Natural killer cell treated with Interleukin-12 subunit alpha and Interleukin-12 subunit beta and Interleukin-15 and Interleukin-18, amount 100 ng/mL, for 72 hours (primary cell): ENCODE measurements at places on chromosomes 3 and 15.
A peak's percentile ranks its signal among the peaks of the same experiment; 100 is the strongest.

- DNase-seq = no peak
- no peaks in the 10 kb centered on the region for H3K36me3 ChIP-seq
- H3K27me3 ChIP-seq = no peaks in the 10 kb centered on the region
- H3K27ac ChIP-seq = no peak overlapping the region
Measured at GRCh38 chr3:160869825-160870224, 113.8 kb downstream of the PPM1L start.

DNA sequence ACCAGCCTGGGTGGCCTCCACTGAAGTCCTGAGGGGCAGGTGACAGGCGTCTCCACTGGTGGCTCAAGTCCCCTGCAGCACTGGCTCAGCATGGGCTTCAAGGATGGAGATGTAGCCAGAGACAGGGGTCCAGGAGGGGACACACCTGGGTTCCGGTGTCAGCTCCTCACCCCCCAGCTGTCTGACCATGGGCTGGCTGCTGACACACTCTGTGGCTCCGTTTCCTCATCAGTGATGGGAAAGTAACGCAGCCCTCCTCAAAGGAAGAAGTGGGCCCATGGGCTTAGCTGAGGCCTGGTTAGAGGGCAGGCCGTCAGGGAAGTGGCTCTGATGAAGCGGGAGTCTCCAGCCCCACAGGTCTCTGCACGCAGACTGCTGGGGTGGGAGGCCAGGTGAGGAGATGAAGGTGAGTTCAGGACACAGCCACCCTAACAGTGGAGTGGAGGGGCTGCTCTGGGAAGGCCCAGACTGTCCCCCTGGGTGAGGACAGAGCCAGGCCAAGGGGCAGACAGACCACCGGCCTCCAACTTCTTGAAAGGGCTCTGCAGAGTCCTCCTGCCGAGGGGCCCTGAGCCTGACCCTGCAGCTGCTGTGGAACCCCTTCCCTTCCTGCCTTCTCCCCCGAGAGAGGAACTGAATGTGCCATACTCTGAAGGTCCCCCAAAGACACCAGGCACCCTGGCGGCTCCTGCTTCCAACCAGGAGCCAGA lies 24.0 kb downstream of the PSTPIP1 start:
- peaks cover 83% of the 10 kb centered on the region for H3K4me1 ChIP-seq
- peak overlapping the region; percentile 100 for H3K27ac ChIP-seq
- H3K27me3 ChIP-seq = no peaks in the 10 kb centered on the region
- no peak for DNase-seq

GRCh38 chr3:61989681-61990080 lies 383.7 kb downstream of the FEZF2 start:
- H3K36me3 ChIP-seq = no peaks in the 10 kb centered on the region
- no peak overlapping the region for H3K4me3 ChIP-seq
- H3K27me3 ChIP-seq = no peaks in the 10 kb centered on the region
- no peak overlapping the region for H3K27ac ChIP-seq

- no peak overlapping the region for H3K4me3 ChIP-seq
- H3K27me3 ChIP-seq = no peaks in the 10 kb centered on the region
- H3K36me3 ChIP-seq = no peaks in the 10 kb centered on the region
- H3K4me1 ChIP-seq = peaks cover 18% of the 10 kb centered on the region
- DNase-seq = no peak
Measured at GRCh38 chr3:196220587-196220986, 4.3 kb downstream of the SLC51A start.

DNA sequence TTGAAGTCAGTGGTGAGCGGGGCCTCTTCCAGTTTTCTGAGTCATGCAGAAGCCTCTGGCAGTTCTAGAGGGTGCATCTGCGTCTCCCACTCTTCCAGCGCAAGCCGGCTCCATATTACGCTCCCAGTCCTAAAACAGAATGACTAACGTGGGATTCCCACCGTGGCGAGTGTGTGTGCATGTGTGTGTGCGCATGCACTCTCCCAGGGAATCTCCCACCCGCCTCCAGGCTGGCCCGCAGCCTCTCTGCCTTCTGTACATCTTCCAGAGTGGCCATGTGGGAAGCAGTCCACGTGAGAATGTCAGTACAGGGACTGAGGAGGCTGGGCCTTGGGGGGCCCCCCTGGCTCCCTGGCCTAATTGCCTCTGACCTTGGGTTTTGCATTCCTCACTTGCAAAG lies 87.7 kb downstream of the LSM3 start:
- H3K4me3 ChIP-seq = no peak overlapping the region
- peaks cover 24% of the 10 kb centered on the region for H3K27me3 ChIP-seq
- no peak overlapping the region for H3K27ac ChIP-seq
- no peaks in the 10 kb centered on the region for H3K36me3 ChIP-seq

- H3K36me3 ChIP-seq = no peaks in the 10 kb centered on the region
- no peak for DNase-seq
- H3K27ac ChIP-seq = peak overlapping the region; percentile 62
- H3K4me3 ChIP-seq = peak overlapping the region; percentile 67
Measured at GRCh38 chr3:196186651-196187573, 24.3 kb downstream of the ZDHHC19 start.

GRCh38 chr3:57081173-57081572 lies 20.7 kb downstream of the SPATA12 start:
- DNase-seq = no peak
- no peak overlapping the region for H3K4me3 ChIP-seq
- H3K36me3 ChIP-seq = no peaks in the 10 kb centered on the region
- H3K4me1 ChIP-seq = no peaks in the 10 kb centered on the region
- H3K27ac ChIP-seq = no peak overlapping the region
- peaks cover 29% of the 10 kb centered on the region for H3K27me3 ChIP-seq

- peak overlapping the region; percentile 77 for H3K27ac ChIP-seq
- no peak overlapping the region for H3K4me3 ChIP-seq
- no peaks in the 10 kb centered on the region for H3K27me3 ChIP-seq
- peaks cover 21% of the 10 kb centered on the region for H3K36me3 ChIP-seq
Measured at GRCh38 chr15:88631464-88632028, 7.3 kb upstream of the ISG20 start.

- no peak for DNase-seq
- H3K27me3 ChIP-seq = peaks cover 3% of the 10 kb centered on the region
- no peak overlapping the region for H3K27ac ChIP-seq
- no peaks in the 10 kb centered on the region for H3K36me3 ChIP-seq
- no peak overlapping the region for H3K4me3 ChIP-seq
- peaks cover 7% of the 10 kb centered on the region for H3K4me1 ChIP-seq
Measured at GRCh38 chr3:46484911-46485778, 12.6 kb upstream of the RTP3 start.

GRCh38 chr15:68503791-68504680 lies 72.1 kb upstream of the ITGA11 start:
- no peak for DNase-seq
- H3K27me3 ChIP-seq = peaks cover 24% of the 10 kb centered on the region
- H3K36me3 ChIP-seq = no peaks in the 10 kb centered on the region
- no peaks in the 10 kb centered on the region for H3K4me1 ChIP-seq

GRCh38 chr3:143035466-143036211 lies 34.3 kb downstream of the U2SURP start:
- no peak overlapping the region for H3K4me3 ChIP-seq
- H3K36me3 ChIP-seq = peaks cover 33% of the 10 kb centered on the region
- H3K4me1 ChIP-seq = peaks cover 7% of the 10 kb centered on the region
- no peak overlapping the region for H3K27ac ChIP-seq
- DNase-seq = no peak

DNA sequence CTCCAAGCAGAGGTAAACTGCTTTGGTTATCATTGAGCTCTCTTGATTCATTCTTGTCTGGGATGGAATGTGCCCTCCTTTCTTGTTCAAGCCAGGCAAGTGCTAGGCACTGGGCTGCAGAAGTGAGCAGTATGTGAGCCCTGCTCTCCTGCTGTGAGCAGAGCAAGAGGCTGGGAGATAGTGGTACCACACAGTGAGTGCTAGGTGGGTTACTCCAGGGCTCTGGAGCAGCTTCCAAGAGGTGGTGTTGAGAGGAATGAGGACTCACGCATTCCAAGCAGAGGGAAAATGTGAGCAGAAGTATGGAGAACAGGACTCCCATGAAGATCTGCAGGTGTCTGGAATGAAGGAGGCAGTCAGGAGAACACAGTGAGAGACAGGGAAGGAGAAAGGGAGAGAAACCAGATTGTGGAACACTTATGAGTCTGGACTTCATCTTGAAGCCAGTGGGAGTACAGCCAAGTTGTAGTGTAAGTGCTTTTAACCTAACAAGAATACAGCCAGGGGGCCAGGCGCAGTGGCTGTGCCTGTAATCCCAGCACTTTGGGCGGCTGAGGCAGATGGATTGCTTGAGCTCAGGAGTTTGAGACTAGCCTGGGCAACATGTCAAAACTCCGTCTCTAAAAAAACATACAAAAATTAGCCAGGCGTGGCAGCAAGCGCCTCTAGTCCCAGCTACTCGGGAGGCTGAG lies 199.9 kb upstream of the CTDSPL start:
- peaks cover 12% of the 10 kb centered on the region for H3K36me3 ChIP-seq
- peaks cover 30% of the 10 kb centered on the region for H3K27me3 ChIP-seq
- H3K27ac ChIP-seq = no peak overlapping the region
- no peak for DNase-seq
- H3K4me3 ChIP-seq = no peak overlapping the region
- H3K4me1 ChIP-seq = no peaks in the 10 kb centered on the region

DNA sequence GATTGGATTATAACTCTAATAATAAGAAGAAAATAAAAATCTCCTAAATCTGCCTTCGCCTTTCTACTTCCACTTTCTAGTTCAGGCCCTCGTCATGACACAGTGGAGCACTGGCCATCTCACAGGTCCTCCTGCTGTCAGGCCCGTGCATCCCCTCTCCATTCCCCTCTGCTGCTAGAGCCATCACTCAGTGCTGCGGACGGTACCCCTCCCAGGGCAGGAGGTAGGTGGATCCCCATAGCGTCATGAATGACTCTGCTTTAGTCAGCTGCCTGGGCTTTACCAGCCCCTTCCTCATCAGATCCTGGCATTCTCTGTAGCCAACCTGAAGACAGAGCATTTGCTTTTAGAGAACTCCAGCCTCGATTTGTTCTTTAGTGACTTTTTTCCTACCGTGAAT lies 12.0 kb upstream of the PPP1R2 start:
- H3K4me1 ChIP-seq = peaks cover 16% of the 10 kb centered on the region
- no peak overlapping the region for H3K27ac ChIP-seq
- H3K4me3 ChIP-seq = no peak overlapping the region
- no peak for DNase-seq

DNA sequence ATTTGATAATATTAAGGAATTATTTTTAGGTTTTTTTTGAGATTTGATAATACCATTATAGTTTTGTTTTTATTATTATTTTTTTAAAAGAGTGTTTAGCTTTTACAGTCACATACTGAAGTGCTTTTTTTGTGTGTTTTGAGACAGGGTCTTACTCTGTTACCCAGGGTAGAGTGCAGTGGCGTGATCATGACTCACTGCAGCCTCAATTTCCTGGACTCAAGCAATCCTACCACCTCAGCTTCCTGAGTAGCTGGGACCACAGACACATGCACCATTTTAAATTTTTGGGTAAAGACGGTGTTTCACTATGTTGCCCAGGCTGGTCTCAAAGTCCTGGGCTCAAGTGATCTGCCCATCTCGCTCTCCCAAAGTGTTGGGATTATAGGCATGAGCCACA lies 73.0 kb downstream of the SUMF1 start:
- H3K36me3 ChIP-seq = peaks cover 25% of the 10 kb centered on the region
- H3K4me1 ChIP-seq = peaks cover 37% of the 10 kb centered on the region
- peak overlapping the region; percentile 70 for H3K4me3 ChIP-seq
- H3K27me3 ChIP-seq = no peaks in the 10 kb centered on the region

GRCh38 chr3:46271209-46271745 lies 29.0 kb downstream of the CCR3 start:
- no peaks in the 10 kb centered on the region for H3K27me3 ChIP-seq
- peak overlapping the region; percentile 44 for H3K4me3 ChIP-seq
- H3K36me3 ChIP-seq = peaks cover 10% of the 10 kb centered on the region
- peak overlapping the region; percentile 75 for H3K27ac ChIP-seq
- DNase-seq = no peak
- peaks cover 71% of the 10 kb centered on the region for H3K4me1 ChIP-seq

- no peaks in the 10 kb centered on the region for H3K27me3 ChIP-seq
- DNase-seq = no peak
- H3K36me3 ChIP-seq = no peaks in the 10 kb centered on the region
- peak overlapping the region; percentile 71 for H3K4me3 ChIP-seq
Measured at GRCh38 chr3:108099244-108099643, 8.4 kb upstream of the CD47 start.

DNA sequence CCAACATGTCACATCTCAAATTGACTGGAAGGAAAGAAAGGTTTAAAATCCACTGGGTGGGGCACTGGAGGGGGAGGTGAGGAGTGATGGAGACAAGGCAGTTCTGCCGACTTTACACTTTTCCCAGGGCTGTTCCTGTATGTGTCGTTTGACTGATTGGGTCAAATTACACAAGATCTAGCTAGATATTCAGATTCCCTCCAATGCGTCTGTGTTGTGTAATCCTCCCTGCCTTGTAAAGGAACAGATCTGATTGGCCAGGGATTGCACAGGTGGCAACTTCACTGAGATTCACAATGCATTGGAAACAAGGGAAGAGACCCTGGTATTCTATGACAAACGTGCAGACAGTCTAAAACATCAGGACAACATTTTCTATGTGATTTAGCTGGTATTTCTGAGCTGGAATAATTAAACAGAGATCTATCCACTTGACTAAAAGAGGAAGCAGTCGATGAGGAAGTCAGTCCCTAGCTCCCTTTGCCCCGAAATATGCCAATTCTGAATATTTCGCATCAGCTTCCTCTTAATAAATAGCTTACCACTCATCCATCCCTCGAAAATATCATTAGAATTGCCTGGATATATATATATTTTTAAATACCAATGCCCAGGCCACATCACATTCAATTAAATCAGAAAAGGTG lies 312.9 kb downstream of the RORA start:
- no peak for DNase-seq
- no peaks in the 10 kb centered on the region for H3K36me3 ChIP-seq
- peak overlapping the region; percentile 52 for H3K4me3 ChIP-seq
- peaks cover 27% of the 10 kb centered on the region for H3K4me1 ChIP-seq

DNA sequence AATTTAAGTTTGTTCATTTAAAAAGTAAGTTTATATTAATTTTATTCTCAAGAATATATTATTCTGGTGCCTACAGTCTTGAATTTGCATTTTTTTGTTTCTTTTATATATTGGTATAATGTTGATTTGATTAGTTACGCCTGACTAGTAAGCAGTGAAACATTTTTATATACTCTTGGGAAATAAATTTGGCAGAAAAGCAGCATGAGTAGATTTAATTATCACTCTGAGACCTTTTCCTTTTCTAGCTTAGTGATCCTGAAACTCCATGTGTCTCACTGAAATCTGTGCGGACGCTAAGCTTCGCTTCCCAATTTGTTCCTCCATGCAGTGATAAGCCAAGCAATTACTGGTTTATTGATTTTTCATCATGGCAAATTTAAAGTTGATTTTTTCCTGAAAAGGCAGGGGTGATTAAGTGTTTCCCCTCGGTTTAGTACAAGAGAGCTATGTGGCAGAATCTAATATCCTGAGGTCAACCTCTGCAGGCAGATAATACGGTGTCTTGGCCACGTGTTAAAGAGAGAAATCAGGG lies 87.2 kb upstream of the MLF1 start:
- no peaks in the 10 kb centered on the region for H3K27me3 ChIP-seq
- H3K36me3 ChIP-seq = no peaks in the 10 kb centered on the region
- DNase-seq = no peak
- no peaks in the 10 kb centered on the region for H3K4me1 ChIP-seq
- H3K27ac ChIP-seq = no peak overlapping the region
- H3K4me3 ChIP-seq = no peak overlapping the region

- no peaks in the 10 kb centered on the region for H3K27me3 ChIP-seq
- no peak for DNase-seq
- no peak overlapping the region for H3K27ac ChIP-seq
- no peak overlapping the region for H3K4me3 ChIP-seq
Measured at GRCh38 chr3:57108684-57109083, 48.2 kb downstream of the SPATA12 start.
